Activated effector memory CD4-positive, alpha-beta T cell treated with Interleukin-2 at 50 U/mL for 16 hours (primary cell): ENCODE measurements at places on chromosomes 5 and 9.

- DNase-seq: no peak
Measured at GRCh38 chr5:125295405-125295872, 549.0 kb upstream of the ZNF608 start.

GRCh38 chr5:82901281-82901888 lies 175.8 kb downstream of the TMEM167A start:
- DNase-seq: no peak

- no peak for DNase-seq
Measured at GRCh38 chr5:54514291-54514690, 3.3 kb upstream of the SNX18 start.

DNA sequence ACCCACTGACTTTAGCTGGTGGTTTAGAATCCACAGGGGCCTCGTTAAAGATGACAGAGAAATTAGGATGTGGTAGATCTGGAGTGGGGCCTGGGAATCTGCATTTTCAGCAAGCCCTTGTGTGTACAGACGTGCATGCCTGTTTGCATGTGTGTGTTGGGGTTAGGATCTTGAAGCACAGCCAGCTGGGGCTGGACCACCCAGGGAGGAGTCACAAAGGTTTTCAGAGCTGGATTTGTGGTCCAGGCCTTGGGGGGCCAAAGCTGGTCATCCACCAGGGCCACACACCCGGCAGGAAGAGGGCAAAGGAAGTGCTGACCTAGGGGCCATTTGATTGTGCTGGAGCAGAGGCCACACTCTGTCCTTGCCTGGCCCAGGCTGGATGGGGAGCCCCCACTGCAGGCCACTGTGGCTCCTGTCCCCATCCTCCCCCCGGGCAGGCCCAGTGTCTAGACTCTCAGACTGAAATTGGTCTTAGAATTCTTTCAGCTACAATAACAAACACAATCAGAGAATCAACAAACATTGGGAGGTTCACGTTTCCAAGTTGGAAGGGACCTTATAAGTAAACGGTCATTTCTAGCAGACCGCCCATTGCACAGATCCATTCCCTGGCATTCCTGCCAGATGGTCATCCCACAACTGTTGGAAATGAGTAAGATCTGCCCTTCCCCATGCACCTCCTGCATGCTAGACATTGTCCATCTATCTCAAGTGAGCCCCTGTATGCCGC lies 10.3 kb downstream of the CDX1 start:
- DNase-seq: no peak
